ENCODE measurements at places on chromosomes 1 and 21.
A peak's percentile ranks its signal among the peaks of the same experiment; 100 is the strongest.

DNA sequence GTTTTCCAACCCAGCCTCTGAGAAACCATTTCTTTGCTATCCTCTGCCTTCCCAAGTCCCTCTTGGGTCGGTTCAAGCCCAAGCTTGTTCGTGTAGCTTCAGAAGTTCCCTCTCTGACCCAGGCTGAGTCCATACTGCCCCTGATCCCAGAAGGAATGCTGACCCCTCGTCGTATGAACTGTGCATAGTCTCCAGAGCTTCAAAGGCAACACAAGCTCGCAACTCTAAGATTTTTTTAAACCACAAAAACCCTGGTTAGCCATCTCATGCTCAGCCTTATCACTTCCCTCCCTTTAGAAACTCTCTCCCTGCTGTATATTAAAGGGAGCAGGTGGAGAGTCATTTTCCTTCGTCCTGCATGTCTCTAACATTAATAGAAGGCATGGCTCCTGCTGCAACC, 23.8 kb downstream of the EIF2D start:
- no peak for DNase-seq

DNA sequence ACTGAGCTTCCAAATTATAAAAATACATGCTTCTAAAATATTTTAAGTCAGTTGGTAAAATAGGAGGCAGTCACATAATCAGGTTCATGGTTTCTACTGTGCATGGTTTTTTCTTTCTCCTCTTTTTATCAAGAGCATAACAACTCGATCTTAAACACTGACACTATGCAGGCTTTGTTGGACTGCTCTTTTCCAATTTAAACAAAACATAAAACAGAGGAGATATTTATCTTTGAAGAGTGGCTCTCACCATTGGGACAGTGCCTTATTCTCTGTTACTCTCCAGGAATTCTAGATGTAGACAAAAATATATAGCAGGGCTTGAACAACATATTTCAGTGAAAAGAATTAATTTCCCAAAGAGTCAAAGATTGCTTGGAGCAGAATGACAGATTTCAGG, 883.5 kb upstream of the ADGRL2 start:
- no peak for DNase-seq

GRCh38 chr21:44517175-44517899, 22.7 kb downstream of the KRTAP10-1 start:
- no peak for DNase-seq

DNA sequence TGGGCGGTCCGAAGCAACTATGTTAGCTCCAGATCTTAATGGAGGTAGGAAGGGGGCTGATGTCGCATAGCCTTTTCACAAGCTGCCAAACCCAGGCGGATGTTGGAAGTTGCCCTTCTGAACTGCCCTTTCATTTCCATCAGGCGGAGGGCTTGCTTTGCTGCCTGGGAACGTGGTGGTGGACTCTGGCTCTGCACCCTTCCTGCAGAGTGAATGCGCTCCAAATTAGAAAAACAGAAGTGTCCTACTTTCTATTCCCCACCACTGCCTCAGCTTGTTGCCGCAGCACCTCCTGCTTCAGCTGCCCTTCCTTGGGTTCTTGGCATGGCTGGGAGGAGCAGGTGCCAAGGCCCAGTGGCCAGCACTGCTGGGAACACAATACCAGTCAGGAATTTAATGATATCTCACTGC, 60.6 kb downstream of the AK4 start:
- no peak for DNase-seq

GRCh38 chr1:16387201-16388188, 20.5 kb downstream of the SZRD1 start:
- no peak for DNase-seq

- DNase-seq = no peak
These were observed 113.9 kb upstream of the USP24 start for GRCh38 chr1:55329091-55329490.

DNA sequence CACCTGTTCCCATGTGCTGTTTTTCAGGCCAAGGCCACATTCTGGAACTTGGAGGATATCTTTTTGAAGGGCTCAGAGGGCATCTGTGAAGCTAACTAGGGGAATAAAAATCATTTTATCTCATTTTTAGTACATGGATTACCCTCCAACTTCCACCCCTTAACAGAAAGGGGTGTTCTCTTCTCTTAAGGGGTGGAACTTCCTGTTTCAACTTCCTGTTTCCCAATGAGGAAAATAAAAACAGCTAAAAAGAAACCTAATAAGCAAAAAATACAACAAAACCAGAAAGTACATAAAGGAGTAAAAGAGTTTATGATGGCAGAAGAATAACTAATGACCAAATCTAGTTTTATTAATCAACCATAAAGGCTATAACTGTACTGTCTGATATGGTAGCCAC, 24.8 kb upstream of the SLC22A15 start:
- DNase-seq = no peak

DNA sequence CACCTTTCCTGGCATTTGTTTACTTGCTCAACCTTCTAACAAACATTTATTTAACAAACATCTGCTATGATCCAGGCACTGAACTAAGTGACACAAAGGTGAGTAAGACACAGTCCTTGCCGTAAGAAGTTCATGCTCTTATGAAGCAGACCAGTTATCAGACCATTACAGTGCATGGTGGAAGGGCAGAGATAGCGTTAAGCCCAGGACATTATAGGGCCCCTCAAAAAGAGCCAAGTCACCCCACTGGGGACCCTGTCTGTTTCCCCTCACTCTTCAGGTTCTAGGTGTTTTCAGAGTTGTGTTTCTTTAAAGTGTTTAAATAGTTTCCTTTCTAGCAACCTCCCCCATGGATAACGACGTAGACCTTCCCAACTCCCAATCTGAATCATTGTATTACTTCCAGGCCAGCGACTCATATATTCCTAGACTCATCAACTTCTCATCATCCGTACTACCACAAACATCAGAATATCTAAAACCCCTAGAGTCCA, 39.3 kb downstream of the TCP10L start:
- no peak for DNase-seq

GRCh38 chr1:99538618-99538956, 107.3 kb upstream of the PALMD start:
- DNase-seq = no peak

- DNase-seq = no peak
These were observed 32.3 kb downstream of the PCAT6 start for GRCh38 chr1:202843081-202843480.

DNA sequence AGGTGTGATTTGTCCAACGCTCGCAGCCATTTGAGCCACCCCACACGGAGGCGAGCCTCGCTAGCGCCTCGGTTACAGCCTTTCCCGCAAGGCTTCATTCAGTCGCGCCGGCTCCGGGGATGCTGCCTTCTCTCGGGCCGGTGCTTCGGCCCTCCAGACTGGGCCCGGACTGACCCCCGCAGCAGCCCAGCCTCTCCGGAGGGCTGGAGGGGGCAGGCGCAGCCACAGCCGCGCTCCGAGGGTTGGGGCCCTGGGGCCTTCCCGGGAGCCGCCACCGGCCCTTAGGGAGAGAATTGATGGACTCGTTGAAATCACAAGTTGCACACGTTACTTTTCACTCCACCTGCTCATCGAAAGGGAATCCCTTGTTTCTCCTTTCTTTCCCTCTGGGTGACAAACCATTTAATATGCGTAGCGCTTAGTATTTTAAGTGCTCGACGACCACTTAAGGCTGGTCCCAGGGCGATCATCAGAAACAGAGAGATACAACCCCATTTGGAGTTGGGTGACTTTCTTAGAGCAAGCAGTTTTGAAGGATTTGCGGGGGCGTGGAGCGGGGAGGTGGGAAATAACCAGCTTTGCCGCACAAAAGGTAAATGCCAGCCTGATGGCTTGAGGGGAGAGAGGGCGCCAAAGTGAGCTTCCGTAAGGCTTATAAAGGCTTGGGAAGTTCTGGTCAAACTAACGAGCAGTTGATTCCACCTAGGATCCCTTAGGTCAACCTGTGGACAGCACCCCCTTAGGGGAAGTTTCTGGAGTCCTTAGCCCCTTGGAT, 24.6 kb upstream of the ENAH start:
- no peak for DNase-seq

DNA sequence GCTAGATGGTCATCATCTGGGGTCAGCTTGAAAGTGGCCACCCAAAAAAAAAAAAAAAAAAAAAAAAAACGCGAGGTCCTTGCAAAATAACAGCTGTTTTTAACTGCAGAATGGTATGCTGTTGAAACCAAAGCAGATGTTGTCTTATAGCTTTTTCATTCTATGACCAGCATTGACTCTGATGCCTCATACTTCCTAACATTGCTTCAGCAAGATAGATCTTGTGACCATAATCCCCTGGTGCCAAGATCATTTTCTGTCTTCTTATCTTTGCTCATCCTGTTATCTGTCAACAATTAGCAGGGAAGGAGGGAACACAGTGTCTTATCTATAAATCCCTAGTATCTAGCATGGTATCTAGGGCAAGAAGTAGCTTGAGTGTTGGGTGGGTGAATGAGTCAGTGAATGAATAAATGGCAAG, 181.5 kb downstream of the PLPP3 start:
- DNase-seq = no peak

GRCh38 chr1:113811156-113811887, 954 bp downstream of the RSBN1 start:
- no peak for DNase-seq

GRCh38 chr1:6094801-6095505, 49.3 kb downstream of the KCNAB2 start:
- no peak for DNase-seq

GRCh38 chr1:21734526-21734925, 48.4 kb downstream of the USP48 start:
- DNase-seq = no peak

GRCh38 chr1:94143173-94143808, 22.3 kb upstream of the ABCA4 start:
- no peak for DNase-seq

GRCh38 chr1:42144711-42145388, 8.4 kb upstream of the GUCA2B start:
- no peak for DNase-seq

GRCh38 chr1:25615563-25616094, 962 bp upstream of the MAN1C1 start:
- no peak for DNase-seq

- DNase-seq = no peak
These were observed 44.4 kb downstream of the ZNF697 start for GRCh38 chr1:119603695-119604094.

DNA sequence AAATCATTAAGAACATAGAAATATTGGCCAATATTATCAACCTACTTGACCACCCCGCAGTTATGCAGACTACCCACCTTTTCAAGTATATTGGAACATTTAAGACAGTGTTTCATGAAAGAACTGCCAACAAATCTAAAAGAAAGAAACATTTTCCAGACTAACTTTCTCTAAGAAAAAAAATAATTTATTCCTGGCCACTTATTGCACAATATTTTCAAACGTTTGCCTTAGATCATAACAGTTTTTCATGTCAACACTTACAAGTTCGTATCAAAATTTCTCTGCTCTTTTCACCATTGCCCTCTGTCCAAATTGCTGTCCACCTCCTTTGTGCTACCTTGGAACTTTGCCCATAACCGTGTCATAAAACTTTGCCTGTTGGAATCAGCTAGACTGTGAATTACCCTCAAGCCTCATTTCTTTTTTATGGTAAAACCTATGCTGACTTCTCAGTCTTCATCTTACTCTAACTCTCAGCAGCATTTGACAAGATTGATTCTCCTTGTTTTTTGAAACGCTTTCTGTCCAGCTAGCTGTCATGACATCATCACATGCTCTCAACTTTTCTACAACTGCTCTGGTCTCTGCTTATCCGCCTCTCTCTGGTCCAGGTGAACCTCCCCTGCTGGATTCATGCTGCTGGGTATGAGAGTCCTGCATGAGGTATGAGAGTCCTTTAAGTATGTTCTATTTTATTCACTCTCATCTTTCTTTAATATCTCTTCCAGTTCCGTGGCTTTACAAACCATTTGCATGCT, 92.8 kb upstream of the CHRM3 start:
- DNase-seq = no peak

DNA sequence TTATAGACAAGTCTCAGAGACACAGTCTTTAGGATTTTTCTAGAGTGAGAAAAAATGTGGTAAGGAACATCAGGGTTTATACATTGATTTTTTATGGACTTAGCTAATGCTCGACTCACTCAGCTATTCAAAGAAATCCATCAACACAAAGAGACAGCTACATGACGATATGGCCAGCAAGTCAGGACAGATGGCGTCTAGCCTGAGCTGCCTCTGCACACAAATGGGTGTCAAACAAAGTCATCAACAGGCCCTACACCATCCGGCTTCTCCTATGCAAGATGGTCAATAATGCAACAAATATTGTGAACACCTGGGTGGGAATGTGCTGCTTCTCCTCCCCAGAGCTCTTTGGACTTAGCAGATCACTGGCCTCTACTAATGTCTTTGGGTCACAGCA, 13.3 kb upstream of the ERICH3 start:
- DNase-seq = no peak

DNA sequence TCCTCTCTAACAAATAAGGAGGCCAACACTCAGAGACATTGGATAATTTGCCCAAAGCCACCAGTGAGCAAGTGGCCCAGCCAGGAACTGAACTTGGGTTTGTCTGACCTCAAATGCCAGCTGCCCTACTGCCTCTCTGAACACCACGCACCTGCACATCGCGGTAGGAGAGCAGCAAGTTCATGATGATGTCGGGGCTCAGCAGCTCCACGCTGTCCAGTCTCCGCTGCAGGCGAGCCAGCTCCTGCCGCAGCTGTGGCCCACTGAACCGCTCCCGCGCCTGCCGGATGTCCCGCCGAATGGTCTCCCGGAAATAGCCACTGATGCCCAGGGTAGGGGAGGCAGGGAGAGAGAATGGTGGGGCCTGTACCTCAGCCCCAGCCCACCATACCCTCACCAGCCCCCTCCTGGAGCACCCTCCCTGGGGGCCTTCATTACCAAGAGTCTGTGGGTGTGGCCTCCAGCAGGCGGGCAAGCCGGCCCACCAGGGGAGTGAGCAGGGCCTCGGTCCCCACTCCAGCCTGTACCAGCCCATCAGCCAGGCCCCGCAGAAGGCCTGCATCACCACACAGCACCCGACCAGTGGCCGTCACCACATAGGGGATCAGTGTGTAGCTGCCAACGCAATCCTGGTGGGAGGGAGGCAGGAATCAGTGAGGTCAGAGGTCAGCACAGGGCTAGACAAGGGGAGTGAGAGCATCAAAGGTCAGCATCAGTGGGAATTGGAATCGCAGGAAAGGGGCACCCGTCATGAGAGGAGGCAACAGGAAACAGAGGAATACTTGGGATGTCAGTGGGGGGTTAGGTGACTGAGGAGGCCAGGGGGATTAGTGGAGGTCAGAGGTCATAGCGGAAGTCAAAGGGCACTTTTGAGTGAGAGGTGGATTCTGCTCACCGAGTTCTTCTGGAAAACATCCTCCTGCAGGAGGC, 2.7 kb downstream of the MAP3K6 start:
- DNase-seq = no peak

DNA sequence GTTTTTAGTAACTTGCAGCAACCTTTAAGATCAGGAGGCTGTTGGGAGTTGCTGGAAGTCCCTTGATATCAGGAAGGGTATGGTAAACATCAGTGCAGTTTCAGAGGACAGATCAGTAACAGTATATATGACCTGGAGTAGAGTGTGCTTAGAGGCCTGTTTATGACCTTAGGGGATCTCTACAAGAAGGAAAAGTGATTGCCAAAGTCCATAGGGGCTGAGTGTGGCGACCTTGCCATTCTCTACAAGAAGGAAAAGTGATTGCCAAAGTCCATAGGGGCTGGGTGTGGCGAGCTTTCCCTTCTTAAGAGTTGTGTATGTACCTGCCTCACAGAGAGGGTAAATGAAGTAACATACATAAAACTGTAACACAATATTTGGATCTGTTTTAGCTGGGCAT, 28.5 kb upstream of the AXDND1 start:
- no peak for DNase-seq

- peak; percentile 45 for DNase-seq
These were observed 100.4 kb downstream of the GALNT2 start for GRCh38 chr1:230167419-230167852.

- no peak for DNase-seq
These were observed 6.2 kb downstream of the KCNK1 start for GRCh38 chr1:233620065-233620464.
